ENCODE measurements at places on chromosomes 3 and 15.

DNA sequence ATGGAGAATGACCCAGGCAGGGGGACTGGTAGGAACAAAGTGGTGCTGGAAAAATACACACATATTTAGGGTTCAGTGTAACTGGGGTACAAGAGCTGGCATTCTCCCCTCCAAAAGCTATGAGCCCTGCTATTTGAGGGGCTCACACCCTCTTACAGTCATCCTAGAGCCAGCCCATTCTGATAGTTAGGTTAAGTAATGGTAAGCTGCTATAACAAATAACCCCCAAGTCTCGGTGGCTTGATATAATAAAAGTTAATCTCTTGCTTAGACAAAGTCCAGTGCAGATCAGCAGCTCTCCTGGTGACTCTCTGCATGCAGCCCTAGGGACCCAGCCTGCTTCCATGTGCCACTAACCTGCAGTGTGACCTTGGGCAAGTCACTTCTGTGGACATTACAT lies 234.9 kb upstream of the HES1 start:
- no peak for DNase-seq

DNA sequence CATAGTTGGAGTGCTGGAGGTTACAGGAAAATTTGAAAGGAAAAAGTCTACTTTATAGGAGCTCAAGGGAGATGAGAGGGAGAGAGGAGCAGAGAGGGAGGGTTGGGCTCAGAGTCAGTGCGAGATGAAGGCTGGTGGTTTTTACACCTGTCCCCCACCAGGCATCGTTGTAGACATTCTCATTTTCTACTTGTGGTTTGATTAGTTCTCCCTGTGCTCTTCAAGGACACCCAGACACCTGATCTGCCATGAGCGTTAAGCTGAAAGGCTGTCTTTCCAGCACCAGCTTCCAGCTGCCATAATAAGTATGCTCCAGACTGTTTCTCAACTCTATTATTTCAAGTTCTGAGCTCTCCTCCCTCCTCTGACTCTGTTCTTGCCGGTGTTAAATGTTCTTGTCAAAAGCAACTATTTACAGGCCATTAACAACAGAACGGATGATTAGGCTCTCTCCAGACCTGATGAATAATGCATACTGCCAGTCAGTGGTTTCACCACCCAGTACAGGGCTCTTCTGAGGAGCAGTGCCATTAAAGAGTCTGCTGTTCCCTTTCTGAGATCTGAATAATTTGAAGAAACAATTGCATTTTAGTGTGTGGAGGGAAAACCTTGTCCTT lies 514.6 kb upstream of the MCTP2 start:
- no peak for DNase-seq

- DNase-seq: no peak
Measured at GRCh38 chr3:190385731-190386688, 2.0 kb upstream of the CLDN16 start.

- DNase-seq: no peak
Measured at GRCh38 chr3:62318365-62318751, 55.0 kb downstream of the FEZF2 start.

DNA sequence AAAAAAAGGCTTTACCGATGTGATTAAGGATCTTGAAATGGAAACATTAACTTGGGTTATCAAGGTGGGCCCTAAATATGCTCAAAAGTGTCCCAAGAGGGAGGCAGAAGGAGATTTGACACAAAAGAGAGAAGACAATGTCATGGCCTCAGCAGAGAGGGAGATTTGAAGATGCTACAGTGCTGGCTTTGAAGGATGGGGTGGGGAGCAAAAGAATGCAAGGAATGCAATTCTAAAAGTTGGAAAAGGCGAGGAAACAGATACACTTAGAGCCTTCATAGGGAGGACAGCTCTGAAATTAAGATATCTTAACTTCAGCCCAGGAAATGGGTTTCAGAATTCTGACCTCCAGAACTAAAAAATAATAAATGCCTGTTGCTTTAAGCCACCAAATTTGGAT lies 314.5 kb upstream of the CCDC54 start:
- DNase-seq: no peak

- no peak for DNase-seq
Measured at GRCh38 chr15:31473385-31474058, 146.9 kb downstream of the KLF13 start.

Measured in stimulated activated CD8-positive, alpha-beta memory T cell treated with anti-CD3 and anti-CD28 coated beads, Interleukin-2, amount 100 ng/mL, for 1 hour (primary cell).